ENCODE measurements at places on chromosomes 12 and 14.

- no peak for DNase-seq
These were observed 30.6 kb downstream of the TAOK3 start for GRCh38 chr12:118342090-118342489.

- no peak for DNase-seq
These were observed 362.6 kb upstream of the CLEC14A start for GRCh38 chr14:38618514-38618913.

- no peak for DNase-seq
These were observed 431 bp downstream of the HIP1R start for GRCh38 chr12:122835750-122836026.

DNA sequence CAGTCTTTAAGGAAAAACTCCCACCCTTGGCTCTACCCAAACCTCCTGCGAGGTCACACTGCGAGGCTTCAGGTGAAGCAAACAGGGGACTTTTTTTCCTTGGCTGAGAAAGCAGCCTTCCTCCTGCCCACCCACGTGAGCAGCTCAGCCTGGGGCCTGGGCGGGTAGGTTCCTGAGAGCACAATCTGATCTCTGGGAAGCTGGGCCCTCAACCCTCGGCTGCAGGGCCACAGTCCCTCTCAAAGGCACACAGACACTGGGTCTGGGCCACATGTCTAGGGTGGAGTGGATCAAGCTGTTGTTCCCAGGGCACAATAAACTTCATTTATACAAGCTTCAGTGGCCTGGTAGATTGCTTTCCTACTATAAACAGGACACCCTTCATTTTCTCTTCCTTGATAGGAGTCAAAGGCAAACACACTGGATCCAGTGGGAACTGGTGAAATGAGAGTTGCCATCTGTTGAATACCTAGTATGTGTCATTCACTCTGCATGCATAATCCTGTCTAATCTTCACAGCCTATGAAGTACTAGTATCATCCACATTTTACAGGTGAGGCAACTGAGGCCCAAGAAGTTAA lies 41.3 kb upstream of the PNMA1 start:
- DNase-seq = no peak

DNA sequence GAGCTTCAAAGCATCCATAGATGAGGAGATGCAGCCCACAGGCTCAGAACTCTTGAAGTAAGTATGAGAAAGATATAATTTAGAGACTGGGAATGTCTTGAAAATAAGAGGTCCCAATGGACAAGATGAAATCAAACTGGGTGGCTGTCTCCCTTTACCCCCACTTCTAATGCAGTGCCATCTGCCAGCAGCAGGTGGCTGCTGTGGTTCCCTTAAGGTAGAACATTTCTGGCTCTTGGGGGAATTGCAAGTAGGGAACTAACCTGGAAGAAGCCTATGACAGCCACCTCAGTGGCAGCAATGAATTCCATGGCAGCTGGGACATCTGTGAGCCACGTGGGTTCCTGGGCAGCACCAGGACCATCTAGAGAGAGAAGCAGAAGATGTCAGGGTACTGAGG lies 648 bp downstream of the ERP27 start:
- DNase-seq = no peak

DNA sequence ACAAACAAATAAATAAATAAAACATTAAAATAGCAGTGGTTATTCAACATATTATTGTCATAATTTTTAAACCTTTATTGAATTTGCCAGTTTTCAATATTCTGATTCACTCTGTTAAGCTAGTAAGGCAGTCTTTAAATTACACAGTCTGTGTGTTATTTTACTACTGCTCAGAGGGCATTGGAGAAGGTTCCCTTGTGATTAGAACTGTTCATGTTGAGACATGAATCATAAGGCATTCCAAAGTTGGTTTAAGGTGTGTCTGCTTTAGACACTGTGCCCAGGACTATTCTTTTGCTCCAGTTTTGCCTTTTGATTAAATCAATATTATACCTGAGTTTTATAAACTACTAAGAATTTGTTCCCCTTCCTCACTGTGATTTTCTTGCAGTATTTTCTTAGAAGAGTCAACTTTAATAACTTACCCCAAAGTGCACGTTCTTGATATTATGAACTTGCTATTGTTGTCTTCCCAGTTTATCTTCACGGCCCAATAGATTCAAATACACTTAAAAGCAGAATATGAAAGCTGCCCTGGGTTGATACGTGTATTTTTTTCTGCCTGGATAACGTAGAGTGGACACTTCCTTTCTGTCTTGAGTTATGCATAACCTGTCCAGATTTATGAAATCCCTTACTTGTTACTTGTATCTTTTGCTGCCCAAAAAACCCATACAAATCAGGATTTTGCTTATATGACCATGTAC lies 105.3 kb upstream of the BCAT1 start:
- DNase-seq = no peak

- DNase-seq = no peak
These were observed 88.4 kb downstream of the BBS10 start for GRCh38 chr12:76259660-76260389.

DNA sequence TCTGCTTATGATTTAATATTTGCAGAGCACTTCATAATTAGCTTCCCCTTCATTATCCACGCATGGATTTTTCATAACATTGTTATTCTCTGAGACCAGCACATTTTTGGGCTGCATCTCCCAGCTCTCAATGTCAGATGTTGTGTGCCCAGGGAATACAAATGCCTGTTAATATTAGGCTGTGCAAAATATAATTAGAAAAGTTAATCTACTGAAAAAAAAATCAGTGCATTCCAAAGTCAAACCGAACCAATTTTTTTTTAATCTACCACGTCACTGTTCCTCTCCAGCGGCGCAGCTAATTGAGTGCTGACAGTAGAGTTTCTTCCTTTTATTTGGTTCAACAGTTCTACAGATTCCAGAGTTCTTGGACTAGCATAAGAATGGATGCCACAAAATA lies 191.0 kb upstream of the RGS6 start:
- no peak for DNase-seq

DNA sequence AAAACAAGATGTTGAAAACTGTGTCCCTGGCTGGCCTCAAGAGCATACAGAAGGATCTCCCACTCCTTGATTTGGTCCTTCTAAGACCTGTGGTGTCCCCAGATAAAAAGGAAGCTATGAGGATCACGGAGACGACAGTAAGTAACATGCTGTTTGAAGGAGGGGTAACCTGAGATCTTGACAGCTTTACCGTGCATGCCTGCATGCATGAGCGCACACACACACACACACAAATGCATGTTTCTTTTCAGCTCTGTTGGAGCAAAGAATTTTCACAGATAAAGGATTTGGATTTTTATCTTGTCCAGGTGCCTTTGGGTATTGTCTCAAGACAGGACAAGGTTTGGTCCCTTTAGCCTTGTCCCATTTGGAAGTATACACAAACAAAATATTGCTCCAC lies 411.6 kb upstream of the CCDC196 start:
- no peak for DNase-seq

DNA sequence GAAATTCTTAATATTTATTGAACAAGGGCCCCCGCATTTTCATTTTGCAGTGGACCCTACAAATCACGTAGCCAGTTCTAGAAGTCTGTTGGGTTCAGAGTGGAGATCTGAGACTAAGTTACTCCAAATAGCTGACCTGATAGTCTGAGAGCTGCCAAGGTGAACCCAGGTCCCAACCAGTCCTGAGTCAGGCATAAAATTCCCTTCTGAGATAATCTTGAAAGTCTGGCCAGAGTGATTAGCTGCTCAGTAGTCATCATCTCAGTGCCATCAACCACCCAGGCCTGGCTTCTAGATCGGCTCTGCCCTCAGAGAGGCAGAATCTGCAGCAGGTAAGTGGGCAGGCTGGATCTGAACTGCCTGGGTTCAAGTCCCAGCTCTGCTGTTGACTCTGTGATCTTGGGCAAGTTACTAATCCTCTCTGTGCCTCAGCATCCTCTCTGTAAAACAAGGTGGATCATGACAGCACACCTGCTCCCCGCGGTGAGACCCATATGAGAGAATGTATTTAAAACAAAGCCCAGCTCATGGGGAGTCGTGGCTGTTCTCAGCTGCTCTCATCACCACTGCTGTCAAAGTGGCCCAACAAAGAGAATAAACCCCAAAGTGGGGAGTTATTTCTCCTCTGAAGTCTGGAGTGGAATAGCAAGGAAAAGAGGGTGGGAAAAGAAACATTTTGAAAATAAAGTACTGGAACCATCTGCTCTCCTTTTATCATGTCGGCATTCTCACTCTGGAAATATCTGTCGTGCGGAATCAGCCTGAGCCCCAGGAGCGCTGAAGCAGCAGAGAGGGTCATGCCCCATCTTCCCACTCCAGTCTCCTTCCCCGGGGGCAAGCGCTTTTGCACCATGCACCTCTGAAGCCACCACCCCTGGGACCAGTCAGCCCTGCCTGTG lies 193.3 kb downstream of the DPF3 start:
- DNase-seq = no peak

GRCh38 chr14:26097852-26098251 lies 500.0 kb downstream of the NOVA1 start:
- no peak for DNase-seq

DNA sequence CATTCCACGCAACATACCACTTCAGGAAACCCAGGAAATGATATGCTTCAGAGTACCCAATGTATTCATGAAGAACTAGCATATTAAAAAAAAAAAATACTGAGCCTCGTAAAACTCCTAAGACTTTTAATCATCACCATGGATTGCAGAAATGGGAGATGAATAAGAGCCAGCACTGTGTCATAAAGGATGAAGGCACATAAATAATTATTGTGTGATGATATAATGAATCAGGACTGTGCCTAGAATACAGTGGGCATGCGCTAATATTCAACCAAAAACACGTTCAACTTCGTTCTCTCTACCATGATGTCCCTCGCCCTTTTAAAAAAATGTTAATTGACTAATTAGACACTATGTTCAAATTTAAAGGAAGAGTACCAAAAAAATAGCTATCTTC lies 68.7 kb downstream of the CIT start:
- DNase-seq = no peak

DNA sequence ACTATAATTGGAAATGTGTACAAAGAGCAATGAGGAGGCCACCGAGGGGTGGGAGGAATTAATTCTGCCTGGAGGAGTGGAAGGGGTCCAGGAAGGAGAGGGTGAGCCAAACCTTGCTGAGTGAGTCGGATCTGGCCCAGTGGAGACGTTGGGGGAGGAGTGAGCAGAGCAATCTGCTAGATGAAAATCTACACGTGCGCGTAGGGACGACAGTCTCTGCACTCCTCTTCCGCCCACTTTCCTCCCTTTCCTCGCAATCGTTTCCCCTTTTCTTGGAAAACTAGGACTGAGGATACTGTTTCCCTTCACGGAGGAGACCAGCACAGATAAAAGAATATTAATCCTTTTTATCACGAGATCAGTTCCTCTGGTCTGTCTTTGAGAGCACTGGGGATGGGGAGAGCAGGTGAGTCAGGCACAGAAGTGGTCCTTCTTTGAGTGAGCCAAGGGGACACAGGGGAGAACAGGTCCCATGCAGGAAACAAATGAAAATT lies 2.9 kb upstream of the NAB2 start:
- no peak for DNase-seq

- DNase-seq = no peak
These were observed 42.1 kb downstream of the MGST1 start for GRCh38 chr12:16389594-16389993.

GRCh38 chr12:54040148-54040494 lies 7.3 kb downstream of the HOXC5 start:
- no peak for DNase-seq

- DNase-seq = no peak
These were observed 157.1 kb downstream of the SLC41A2 start for GRCh38 chr12:104801005-104801404.

DNA sequence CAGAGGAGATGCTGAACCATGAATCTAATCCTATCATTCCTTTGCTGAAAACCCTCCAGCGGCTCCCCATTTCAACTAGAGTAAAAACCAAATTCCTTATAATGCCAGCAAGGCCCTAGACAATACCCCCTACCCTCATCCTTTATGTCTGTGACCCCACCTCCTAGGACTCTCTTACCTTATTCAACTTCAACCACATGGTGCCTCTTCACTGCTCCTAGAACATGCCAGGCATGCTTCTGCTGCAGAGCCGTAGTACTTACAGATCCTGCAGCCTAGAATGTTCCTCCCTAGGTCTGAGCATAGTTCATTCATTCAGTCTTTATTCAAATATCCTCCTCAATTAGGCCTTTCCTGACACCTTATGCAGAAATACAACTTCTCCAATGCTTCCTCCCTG lies 54.9 kb downstream of the DCAF5 start:
- no peak for DNase-seq
